A172 (cell line): ENCODE measurements at places on chromosomes 6 and 20. TPM values are rescaled to one million over a fixed set of nuclear protein-coding genes. Genes with fewer than 3 reads are reported as not detected.
A peak's percentile ranks its signal among the peaks of the same experiment; 100 is the strongest.

DNA sequence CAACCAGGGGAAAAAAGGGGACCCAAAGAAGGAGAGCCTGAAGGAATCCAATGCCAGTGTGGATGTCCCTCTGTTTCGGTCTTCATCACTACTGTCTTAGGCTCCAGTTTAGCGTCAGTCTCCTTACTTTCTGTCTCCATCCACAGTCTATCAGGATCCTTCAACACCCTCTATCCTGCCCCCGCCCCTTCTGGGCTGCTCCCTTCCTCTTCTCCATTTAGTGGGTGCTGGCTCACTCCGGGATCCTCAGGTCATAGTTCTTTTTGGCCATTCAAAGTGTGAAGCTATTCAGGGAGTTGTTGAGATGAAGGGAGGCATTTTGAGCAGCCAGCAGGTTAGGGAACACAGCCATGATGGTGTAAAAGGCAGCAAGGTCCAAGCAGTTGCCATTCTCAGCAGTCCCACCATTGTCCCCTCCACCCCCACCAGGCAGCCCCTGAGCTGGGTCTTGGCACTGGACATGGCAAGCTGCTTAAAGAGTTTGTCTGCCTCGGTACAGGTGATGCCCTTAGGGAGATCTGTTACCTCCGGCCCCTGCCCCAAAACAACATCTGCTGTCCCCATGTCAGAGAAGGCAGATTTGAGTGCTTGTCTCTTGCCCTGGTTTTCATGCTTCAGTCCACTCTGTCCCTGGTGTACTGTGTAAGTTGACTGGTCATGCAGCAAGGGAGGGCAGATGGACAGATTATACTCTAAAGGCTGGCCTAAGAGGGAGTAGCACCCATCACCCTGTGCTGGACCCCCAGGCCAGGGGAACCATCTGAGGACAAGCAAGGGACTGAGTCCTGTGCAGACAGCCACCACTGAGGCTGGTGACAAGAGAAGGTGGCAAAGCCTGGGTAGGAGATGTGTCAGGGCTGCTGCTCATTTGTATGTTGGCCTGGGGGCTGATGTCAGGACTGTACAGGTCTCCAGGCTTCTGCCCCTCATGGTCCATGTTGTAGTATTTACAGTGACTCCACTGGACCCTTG is 842.0 kb downstream of the HACE1 start:
- no peak for DNase-seq

GRCh38 chr6:37928217-37928616 is 108.7 kb downstream of the ZFAND3 start:
- DNase-seq = no peak

DNA sequence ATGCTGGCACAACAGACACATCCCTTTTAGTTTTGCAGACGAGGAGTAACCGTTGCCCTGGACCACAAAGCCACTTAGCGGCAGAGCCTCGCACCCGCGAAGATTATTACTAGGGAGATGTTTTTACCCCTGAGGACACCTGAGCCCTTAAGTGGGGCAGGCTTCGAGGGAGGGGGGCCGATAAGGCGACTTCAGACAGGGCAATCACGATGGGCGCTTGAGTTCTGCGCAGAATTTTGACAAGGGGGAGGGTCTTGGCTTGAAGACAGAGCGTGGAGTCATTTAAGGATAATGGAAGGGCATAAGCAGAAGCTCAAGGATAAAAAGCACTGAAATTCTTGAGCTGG is 650 bp upstream of the TTK start:
- DNase-seq = no peak

DNA sequence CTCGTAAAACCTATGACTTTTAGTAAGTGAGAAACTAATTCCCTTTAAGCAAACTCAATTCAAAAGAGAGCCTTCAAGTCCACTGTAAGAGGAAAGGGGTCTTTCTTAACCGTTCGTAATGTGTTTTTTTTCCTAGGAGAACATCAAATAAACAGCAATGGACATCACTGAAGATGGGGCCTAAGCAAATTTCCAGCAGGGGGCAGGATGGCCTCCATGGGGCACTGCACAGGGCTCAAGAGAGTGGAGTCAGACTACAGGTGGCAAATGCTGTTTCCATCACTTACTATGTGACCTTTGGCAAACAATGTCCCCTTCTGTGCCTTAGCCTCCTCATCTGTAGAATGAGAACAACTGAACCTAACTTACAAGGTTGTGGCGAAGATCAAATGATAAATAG is 88.7 kb downstream of the ARHGAP18 start:
- no peak for DNase-seq

- no peak for DNase-seq
Measured at GRCh38 chr20:40104959-40105358, 584.1 kb downstream of the MAFB start.

DNA sequence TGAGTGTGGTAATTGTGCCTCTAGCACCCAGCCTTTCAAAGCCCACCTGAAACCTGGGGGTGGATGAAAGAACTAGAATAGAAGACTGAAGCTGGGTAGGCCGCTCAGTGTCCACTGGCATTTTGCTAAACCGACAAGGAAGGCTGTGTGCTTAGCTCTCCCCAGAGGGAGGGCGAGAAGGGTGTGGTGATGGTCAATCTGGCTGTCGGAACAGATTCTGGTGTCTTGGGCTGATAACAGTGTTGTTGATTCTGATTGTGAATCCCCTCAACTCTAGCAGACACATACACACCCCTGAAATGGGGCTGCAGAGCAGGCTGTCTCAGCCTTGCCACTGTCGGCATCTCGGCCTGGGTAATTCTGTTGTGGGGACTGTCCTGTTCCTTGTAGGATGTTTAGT is 4.1 kb upstream of the BPHL start:
- no peak for DNase-seq

GRCh38 chr20:37971561-37972127 is 61.6 kb downstream of the TTI1 start:
- DNase-seq = no peak

DNA sequence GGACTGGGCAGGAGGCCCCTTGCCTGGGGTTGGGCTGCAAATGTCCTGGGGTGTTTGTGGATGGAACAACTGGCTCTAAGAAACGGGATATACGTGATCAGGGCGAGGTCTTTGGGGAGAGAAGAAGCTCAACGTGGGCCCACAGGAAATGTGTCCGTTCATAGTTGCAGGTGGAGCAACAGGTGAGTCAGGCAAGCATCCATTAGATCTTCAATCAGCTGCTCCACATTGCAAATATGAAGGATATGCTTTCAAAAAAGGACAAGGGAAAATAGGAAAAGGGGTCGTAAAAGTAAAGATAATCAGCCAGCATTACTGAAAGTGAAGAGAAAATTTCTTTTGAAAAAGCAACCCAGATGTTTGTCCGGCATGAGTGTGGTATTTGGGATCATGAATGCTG is 251.0 kb downstream of the CDH4 start:
- no peak for DNase-seq

DNA sequence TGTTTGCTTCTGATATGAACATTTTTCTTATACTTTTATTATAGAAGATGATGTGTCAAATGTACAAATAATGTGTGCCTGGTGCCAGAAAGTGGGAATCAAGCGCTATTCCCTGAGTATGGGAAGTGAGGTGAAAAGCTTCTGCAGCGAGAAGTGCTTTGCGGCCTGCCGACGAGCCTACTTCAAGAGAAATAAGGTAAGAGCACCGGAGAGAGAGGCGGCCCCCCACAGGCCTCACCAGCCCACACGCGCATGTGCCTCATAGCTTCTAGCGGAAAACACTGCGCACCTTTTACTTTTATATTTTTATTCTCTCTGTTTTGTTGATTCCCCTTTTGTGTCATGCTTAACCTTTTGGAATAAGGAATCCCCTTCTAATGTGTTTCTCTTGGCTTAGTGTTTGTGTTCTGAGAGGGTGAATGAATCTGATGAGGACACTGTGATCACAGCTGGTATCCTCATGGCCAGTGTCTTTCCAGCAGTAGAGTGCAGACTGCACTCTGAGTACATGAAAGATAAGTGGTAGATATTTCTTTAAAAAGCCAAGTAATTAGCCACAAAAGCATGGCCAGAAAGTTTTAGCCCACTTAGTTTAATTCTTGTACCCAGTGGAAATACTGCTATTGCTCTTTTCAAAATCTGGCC is 43.6 kb downstream of the SOBP start:
- DNase-seq = no peak

- peak; percentile 2 for DNase-seq
Measured at GRCh38 chr6:141097471-141097870, 1035.3 kb upstream of the GJE1 start.

DNA sequence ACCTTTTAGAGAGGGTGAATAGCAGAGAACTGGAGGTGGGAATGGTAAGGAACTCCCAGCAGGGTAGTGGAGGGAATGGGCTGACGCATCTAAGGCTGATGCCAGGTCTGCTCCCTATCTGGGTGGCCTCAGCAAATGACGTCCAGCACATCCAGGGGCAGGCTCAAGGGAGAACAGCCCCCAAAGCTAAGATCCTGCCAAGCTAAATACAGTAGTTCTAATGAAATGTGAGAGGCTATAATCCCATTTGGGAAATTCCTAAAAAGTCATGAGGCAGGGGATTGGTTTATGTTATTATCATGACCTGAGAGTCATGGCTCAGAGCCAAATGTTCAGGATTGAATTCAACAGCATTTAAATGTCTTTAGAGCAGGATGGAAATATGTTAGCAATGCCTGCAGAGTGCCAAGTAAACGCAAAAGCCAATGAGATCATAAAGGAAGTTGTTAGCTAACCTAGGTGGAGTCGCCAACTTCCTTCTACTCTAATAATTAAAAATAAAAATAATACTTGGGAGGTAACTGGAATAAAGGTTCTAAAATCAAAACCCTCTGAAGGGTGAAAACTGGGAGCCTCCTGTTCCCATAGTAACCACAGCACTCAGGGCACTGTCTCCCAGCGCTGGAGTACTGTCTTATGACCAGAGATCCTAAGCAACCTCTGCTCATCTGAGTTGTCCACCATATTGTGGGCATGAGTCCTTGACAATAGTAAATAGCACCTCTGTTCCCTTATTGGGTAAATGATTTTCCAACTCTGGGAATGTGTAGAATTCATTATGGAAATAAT is 34.8 kb downstream of the IYD start:
- DNase-seq = peak; percentile 72

DNA sequence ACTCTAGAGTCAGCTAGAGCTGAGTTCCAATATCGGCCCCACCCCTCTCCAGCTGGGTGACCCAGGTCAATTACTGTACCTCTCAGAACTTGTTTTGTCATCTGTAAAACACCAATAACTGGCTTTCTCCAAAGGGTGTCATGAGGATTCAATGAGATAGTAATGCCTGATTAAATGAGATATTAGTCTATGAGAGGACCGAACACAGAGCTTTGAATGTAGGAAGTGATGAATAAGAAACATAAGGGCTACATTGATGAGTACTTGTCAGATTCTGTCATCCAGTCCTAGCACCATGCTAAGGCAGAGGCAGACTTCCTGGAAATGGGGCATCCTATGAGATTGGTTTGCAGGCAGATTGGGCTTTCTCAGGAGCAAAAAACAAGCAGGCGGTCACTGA is 20.2 kb downstream of the BPI start:
- DNase-seq = no peak

DNA sequence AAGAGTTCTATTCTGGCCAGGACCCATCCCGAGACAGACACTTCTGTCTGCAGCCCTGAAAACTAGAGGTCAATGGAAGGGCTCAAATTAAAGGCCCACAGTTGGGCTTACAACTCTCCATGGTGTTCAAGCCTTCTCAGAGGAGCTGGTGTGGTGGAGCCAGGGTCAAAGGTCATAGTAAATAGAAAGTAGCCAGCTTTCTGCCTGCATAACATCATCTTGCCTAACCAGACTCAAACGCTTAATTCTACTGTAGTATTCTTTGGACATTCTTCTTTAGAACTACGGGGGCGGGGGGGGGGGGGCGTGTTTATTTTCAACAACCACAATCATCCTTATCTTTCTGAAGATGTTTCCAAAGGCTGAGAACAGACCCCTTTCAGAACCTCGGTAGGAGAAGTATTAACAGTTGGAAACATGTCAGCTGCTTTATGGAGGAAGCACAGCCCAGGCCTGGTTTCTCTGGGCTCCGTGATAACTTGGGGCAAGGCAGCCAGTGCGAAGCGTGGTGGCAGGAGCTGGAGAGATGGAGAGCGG is 1.5 kb upstream of the RREB1 start:
- DNase-seq = no peak

DNA sequence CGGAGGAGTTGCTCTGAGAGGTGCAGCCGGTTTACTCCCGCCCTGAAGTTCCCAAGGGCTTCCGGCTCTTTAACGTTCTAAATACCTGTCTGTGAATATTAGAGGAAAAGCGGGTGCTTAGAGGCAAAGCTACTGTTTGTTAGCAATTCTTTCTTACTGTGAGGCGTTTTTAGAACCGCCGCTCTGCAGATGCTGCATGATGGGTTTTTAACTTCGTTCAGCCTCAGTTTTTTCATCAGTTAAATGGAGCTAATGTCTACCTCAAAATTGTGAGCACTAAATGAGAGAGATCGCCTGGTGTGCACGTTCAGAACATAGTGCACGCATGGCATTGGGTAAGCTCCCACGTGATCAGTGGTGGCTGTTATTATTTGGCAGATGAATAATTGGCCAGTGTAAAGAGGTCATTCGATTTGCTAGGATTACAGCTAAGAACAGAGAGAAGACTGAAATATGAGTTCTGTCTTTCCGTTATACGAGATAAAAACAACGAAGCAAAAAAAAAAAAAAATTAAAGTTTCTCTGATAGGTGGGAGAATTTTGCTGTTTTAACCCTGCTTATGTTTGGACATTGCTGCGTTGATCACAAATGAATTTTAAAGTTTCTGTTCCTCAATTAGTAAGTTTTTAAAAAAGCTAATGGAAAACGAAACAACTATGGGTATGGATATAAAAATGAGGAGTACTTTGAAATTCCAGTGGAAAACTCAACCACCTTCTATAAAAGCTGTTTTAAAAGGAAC is 660 bp upstream of the TFB1M start:
- no peak for DNase-seq

DNA sequence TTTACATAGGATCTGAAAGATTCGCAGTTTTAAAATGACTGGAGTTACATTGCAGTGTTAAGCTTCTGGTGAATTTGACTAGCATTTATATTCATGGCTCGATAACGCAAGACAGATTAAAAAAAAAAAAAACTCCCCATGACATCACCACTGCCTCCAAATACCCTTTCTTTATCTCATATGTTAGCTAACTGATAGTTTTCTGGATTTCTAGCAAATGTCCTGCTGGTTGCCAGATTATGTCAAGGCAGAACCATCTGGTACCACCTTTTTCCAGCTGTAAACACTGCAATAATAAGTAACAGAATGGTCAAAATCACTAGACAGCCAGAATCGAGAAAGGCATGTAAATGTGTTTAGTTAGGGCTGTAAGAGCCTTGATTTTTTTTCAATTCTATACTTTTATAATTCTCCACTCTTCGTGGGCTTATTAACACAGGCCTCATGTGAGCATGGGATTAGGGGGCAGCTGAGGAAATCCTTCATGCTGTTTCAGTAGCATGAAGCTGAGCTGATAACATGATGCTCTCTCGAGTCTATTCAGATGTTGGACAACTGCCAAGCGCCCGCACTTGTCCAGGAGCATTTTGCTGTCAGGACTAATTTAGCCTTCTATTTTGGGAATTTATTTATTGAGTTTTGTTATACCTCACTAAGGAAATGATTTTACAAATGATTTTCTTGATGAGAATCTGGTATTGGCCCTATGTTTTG is 166.0 kb upstream of the SCGN start:
- no peak for DNase-seq

- DNase-seq = no peak
Measured at GRCh38 chr6:150406948-150407347, 38.1 kb downstream of the IYD start.

The SPACA1 gene
- not detected in 2 replicates for total RNA-seq

The RXRB gene
- total RNA-seq = 14.1 and 20.4 TPM in 2 replicates

The FAM83B gene
- not detected in 2 replicates for total RNA-seq

The ACTL10 gene
- not detected in 2 replicates for total RNA-seq

The DLL1 gene
- 3.4 and 4.7 TPM in 2 replicates for total RNA-seq

The FAM184A gene
- total RNA-seq = 3.1 and 4.6 TPM in 2 replicates

The LINC00237 gene
- total RNA-seq = not detected in 2 replicates

The RRBP1 gene
- 104 and 136 TPM in 2 replicates for total RNA-seq

The INSM1 gene
- not detected in 2 replicates for total RNA-seq
